NCI-H510A treated with DMSO at 0.1 percent for 48 hours (cell line): ENCODE measurements at places on chromosomes 1 and 21.

DNA sequence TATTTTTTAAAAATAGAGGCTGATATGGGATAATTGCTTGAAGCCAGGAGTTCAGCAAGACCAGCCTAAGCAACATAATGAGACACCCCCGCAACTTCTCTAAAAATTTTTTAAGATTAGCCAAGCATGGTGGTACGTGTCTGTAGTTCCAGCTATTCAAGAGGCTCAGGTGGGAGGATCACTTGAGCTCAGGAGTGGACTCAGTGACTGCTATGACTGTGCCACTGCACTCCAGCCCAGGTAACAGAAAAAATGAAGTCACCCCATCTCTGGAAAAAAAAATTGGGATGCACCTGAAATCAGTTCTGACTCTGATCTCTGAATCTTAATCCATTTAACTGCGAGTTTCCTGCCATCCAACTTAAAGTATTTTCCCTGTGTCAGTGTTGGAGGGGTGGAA is 124.2 kb downstream of the MRPS6 start:
- no peak for DNase-seq

- DNase-seq = no peak
Observed at GRCh38 chr1:196858811-196859210, 29.0 kb upstream of the CFHR4 start.

DNA sequence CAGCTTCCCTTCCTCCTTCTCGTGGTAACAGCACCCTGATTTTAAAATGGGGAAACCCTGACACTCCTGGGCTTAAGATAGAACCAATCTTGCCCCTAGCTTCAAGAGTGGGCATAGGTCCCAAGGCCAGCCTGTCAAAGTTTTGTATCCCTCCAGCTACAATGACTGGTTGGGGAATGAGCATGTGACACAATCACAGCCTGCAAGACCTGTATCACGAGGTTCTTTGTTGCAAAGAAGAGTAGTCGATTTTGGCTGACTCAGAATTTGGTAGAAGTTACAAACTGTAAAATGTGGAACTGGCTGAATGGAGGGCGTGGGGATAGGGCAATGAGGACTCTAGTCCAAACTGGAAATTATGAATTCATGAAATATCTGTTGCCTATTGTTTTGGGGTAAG is 18.7 kb downstream of the CTSK start:
- DNase-seq = no peak

GRCh38 chr21:39681257-39681656 is 63.7 kb upstream of the IGSF5 start:
- DNase-seq = no peak

DNA sequence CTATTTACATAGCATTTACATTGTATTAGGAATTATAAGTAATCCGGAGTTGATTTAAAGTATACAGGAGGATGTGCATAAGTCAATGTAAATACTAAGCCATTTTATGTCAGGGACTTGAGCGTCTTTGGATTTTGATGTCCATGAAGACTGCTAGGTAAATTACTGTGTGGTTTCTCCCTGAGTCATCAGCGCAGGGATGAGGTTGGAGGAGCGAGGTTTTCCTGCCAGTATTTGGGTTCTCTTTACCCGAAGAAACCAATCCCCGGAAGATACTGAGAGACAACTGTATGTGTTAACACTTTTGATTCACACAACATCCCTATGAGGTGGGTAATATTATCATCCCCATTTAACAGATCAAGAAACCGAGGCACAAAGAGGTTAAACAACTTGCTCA is 29.3 kb downstream of the BATF3 start:
- DNase-seq = no peak

- no peak for DNase-seq
Observed at GRCh38 chr1:47180603-47181094, 9.2 kb downstream of the PDZK1IP1 start.

DNA sequence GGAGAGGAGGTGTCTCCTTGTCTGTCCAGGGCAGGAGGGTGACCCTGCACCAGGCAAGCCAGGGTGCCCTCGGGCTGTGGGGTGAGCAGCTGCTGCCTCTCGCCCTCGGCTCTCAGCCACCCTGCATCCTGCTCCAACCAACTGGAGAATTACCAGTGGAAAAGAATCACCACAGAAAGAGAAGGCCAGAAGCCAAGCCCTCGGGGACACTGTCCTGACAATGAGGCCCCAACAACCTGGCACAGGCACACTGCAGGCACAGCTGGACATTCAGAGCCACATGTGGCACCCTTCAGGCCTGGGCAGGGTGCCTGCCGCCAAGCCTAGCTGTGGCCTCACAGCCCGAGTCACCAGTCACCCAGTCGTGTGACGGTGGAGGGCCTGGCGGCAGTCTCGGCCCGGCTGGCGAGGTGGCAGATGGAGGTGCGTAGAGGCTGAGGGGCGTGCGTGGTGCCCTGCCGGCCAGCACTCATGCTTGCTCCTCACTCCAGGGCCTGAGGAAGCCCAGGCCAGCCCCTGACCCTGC is 12.0 kb downstream of the MEGF6 start:
- DNase-seq = no peak

DNA sequence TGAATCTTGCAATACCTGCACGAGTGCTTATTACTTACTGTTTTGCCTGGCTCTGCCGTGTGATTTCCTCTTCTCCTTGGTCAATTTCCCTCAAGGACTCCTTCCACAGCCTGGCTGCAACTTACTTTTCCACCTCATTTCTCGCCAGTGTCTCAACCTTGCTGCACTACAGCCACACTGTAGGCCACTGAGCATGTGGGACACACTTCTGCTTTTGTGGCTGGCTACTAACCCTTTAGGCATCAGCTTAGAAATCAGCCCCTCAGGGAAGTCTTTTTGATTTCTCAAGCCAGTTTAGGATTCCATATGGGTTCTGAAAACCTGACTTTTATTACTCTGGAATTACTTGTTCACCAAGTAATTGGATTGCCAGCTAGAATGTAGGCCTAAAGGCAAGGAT is 5.2 kb upstream of the DMRTB1 start:
- DNase-seq = no peak

DNA sequence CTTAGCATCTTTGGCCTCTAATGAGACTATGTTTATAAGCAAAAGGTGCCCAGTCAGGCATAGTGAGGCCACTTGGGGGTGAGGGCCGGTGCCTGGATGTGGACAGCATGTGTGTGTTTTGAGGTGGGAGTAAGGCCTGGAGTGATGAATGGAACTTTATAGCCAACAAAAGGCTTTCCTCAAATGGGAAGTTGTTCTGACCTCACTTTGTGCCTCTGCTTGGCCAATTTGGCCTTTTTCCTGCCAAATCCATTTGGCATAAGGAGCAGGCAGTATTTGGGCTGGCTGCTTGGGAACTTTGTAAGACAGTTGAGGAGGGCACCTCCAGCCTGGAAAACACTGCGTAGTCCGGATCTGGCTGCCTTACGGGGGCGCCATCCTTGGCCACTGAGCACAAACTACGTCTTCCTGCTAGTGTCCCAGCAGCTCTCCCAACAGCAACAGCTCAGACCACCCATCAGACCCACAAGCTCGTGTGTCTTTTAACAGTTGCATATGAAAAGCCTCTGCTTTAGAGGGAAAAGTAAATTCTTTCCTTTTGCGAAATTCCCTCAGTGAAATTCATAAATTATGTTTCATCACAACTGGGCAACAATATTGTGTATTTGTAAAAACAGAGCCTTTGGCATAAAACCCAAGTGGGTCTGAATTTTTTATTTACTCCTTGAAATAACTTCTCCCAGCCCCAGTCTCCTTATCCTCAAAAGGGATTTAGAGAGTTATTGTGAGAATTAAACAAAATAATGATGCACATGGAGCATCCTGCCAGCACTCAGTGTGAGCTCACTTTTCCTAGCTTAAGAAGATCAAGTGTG is 322.9 kb downstream of the DISC1 start:
- DNase-seq = no peak

DNA sequence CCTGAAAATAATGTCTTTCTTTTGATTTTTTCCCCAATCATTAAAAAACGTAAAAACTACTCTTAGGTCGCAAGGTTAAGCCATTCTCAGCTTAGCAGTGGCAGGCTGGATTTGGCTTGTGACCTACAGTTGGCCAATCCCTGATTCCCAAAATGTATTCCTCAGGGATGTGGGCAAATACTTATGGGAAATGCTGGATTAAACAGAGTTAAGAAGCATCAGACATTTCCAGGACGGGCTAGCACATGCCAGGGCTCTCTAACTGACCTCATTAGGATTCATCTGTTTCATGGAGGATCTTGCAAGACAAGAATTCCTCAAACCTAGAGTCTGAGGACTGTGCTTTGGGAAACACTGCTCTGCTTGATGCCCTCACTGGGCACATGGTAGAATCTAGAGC is 982 bp upstream of the IL24 start:
- no peak for DNase-seq

DNA sequence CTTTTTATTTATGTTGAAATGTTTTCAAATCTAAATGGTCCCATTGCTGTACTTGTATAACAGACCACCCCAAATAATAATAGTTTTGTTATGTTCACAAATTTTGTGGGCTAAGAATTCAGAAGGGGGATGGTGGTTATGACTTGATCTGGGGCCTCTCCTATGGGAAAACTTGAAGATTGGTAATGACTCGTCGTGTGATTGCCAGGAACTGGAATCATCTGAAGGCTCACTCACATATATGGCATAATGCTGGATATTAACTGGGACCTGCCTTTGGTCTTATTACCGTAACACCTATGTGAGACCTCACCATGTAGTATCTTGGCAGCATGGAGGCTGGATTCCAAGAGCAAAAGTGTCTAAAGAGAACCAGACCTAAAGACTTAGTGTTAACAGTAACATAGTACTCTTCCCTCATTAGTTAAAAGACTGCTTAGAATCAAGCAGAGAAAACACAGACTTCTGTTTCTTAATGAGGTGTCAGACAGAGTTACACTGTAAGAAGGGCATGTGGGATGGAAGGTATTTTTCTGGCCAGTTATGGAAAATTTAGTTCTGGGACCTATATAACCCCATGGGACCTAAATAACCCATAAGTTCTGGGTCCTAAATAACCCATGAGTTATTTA is 11.9 kb downstream of the LYPLAL1 start:
- no peak for DNase-seq

DNA sequence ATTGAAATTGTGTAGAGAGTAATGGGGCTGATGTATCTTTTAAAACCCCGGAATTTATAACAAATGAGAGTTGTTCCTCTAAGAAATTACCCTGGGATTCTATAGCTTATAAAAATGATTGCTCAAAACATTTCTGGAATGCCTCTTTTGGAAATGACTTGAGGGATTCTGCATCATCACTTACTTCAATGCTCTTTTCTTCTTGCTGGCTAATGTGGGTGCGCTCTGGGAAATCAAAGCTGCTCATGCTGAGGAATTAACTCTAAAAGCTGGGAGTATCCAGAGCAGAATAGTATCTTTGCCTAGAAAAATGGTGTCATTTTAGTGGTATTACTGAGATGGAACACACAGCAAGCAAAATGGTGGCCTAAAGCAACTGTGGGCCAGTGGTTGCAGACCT is 23.0 kb upstream of the TBX15 start:
- DNase-seq = no peak

GRCh38 chr1:180424848-180425457 is 77.4 kb downstream of the ACBD6 start:
- DNase-seq = no peak

- no peak for DNase-seq
Observed at GRCh38 chr1:155961937-155962336, 16.4 kb downstream of the ARHGEF2 start.

DNA sequence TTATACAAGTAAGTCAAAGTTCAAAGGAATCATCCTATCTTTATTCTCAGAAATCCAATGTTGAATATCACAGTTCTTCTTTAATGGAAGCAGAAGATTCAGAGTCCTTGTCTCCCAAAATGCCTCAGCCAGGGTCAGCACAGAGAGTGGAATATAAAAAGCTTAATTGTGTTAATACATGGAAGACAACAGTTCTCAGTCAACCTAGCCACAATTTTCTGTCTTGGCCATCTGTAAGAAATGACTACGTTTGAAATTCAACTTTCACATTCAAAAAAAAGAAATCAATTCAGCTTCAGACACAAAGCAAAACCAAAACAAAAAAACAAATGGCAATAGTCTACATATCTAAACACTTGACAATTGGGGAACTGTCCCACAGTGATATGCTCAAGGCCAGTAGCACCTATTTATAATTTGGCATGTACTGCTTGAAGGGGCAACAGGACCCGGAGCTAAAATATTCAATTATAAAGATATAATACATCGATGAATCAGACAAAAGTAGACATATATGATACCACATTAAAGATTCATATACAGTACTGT is 27.3 kb upstream of the GLIS1 start:
- no peak for DNase-seq

GRCh38 chr1:92877792-92878191 is 46.0 kb downstream of the RPL5 start:
- DNase-seq = peak; percentile 76

GRCh38 chr1:64959986-64960385 is 6.4 kb downstream of the JAK1 start:
- no peak for DNase-seq

GRCh38 chr1:42793824-42794223 is 9.0 kb downstream of the TMEM269 start:
- no peak for DNase-seq

GRCh38 chr1:36673202-36673601 is 190.5 kb upstream of the CSF3R start:
- no peak for DNase-seq

DNA sequence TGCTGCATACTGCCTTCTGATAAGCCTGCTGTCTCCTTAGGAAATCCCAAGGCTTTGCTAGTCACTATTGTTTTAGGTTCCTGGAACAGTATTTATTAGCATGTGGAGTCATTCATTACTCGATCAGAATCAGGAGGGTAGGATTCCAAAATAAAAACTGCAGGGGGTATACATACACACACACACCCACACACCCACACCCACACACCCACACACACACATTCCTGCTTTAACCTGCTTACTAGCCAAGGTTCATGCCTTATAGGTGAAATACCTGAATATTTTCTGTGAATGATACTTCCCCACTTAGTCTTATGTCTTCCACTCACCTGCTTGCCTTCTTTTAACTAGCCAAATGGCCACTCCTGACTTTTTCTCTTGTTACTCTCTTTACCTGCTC is 325.1 kb downstream of the ADGRL2 start:
- DNase-seq = no peak

DNA sequence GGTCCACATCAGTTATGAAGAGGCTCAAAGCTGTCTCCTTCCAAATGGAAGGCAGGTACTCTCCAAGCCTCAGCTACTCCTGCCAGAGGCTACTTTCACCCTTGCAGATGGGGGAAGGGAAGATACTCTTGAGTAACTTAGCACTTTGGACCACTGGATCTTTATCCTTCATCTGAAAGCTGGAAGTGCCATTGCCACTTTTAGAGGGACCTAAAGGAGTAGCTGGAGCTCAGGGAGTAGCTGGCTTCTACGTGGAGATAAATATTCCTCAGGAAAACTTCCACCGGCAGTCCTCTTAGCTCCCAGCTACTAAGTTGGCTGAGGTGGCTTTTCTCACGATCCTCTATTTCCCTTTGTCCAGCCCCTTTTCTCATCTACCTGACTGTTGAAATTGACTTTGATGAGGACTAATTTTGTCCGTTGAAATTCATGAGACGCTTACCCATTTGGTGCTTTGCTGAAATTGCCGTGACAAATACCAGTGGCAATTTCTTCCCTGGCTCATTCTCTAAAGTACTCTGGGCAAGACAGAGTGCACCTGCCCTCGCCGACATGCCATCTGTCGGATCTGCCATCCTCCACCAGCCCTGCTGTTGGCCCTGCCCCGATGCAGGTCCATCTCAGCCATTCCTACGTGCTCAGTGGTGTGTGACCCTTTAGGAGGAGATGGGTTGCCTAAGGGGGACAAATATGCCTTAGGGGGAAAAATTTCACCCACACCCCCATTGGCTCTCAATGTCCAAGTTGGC is 13.6 kb downstream of the IGSF21 start:
- peak; percentile 36 for DNase-seq

- no peak for DNase-seq
Observed at GRCh38 chr1:231563247-231563646, 34.8 kb downstream of the TSNAX start.
